ENCODE measurements at places on chromosomes 6 and 20.

DNA sequence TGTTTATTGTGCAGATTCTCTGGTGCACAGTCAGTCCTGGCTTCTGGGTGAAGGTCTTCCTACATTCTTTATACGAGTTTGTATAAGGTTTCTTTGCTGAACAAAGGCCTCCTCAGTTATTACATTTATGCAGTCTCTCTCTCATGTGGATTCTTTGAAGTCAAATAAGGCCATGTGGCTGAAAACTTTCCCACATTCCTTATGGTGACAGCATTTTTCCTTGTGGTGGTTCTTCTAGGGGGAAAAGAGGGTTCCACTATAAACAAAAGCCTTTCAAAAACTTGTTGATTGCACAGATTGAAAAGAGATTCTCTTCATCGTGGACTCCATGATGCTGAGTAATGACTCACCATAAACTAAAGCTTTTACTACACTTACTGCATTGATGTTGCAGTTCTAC lies 19.2 kb downstream of the ZSCAN12 start:
- DNase-seq, result no peak

GRCh38 chr6:2186516-2186915 lies 58.9 kb downstream of the GMDS start:
- DNase-seq, result no peak

GRCh38 chr6:132527791-132528190 lies 10.3 kb upstream of the TAAR9 start:
- DNase-seq, result no peak

GRCh38 chr6:41367700-41368099 lies 32.3 kb downstream of the NCR2 start:
- DNase-seq, result no peak

DNA sequence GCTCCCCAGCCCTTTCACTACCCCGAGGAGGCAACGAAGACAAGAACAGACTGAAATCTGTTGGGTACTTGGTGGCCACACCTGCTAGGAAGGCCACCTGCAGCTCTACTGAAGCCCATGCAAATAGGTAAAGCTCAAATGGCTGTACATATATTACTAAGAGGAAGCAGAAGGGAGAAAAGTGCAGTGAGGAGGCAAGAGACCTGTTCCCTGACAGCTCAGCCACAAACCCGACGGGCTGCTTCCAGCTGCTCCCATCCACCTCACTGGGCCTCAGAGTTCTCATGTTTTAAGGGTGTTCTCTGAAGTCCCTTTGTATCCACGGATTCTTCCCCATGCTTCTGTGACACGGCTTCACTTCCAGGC lies 24.6 kb downstream of the TRAM2 start:
- DNase-seq, result no peak

DNA sequence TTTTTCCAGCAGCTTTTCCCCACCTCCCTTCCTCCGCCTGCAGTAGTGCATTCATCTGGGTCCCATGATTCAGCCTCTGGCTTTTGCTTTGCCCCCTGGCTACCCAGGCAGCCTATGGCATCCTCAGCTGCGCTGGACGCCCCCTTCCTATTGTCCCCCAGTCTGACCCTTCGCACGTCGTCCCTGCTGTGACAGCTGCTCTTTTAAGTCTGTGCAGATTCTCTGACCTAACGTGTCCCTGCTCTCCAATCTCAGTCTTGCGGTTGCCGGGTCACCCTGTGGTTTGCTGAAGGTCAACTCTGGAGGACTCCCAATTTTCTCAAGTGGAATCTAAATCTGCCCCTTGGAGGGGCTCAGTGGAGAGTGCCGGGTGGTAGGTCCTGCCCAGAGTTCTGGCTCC lies 294.3 kb downstream of the CDC5L start:
- no peak for DNase-seq

DNA sequence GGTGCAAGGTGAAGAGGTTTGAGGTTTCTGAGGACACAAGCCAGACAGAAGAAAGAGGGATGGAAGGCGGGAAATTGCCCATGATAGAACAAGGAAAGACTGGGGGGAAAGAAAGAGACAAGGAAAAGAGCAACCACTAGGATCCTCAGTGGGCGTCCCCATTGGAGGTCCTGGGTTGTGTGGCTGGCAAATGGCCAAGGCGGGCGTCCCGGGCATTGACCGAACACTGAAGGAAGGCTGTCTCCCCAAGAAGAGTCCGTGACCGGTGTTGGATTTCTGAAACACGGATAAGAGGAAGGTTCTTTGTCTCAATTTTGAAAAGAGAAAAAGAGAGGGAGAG lies 746.6 kb upstream of the ADGRB3 start:
- DNase-seq, result no peak

- no peak for DNase-seq
Measured at GRCh38 chr20:49892260-49892659, 23.1 kb downstream of the SPATA2 start.

DNA sequence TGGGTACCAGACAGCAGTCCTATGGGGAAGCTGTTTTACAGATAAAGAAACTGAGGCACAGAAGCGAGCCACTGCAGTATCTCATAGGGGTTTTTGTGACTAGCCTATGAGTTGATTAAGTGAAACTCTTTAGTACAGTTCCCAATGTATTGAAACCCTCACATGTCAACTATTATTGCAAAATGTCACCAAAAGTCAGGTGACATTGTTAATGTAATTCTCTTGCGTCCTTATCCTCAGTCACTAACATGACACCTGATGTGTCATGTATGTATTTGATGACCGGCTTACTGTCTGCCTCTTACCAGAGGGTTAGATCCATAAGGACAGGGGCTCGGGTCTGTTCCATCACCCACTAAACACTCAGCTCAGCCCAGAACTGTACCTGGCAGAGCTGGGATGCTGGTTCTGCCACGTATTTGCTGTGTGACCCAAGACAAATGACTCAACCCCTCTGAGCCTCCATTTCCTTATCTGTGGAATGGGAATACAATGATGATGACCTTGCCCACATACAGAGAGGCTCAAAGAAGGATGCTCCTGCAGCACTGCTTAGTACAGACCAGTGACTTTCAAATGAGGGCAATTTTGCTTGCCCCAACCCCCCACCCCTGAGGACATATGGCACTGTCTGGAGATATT lies 32.9 kb downstream of the PREX1 start:
- DNase-seq, result no peak

- DNase-seq, result no peak
Measured at GRCh38 chr20:63565699-63566335, 8.2 kb downstream of the HELZ2 start.

DNA sequence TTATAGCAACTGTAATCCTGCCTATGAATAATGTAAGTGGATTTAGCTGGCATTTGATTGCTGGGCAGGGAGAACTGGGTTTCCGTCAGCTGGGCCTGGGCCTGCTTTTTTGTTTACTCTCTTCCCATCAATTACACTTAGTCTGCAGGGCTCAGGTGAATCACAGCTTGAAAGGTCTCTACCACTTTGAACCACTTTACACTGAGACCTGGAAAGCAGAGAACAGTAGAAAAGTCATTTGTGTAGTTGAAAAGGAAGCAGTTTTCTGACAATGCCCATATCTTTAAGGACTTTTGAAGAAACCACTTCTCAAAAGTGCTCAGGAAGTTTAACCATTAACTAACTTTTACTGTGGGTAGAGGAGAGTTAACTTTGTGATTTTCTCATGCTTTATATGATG lies 315.4 kb upstream of the SASH1 start:
- DNase-seq, result no peak

DNA sequence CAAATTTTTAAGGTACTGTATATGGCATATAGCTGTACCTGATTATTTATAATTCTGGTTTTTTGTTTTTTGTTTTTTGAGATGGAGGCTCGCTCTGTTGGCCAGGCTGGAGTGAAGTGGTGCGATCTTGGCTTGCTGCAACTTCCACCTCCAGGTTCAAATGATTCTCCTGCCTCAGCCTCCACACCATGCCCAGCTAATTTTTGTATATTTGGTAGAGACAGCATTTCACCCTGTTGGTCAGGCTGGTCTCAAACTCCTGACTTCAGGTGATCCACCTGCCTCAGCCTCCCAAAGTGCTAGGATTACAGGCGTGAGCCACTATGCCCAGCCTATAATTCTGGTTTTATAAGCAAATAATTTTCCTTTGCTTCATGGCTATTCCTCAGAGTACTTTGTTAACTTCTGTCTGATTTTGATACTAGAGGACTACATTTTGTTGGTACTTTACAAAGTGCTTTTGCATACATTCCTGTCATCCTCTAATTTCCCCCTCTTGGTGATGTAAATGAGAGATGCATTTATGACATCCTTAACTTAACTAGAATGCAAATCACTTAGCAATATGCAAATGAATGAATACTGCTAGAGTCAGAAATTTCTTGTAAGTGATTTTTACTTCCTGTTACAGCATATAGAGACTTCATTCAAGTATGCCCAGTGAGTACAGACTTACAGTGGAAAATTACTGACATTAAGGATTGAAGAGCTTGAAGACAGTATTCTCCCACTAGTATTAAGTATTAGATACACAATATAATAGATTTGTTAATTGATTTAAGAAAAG lies 35.7 kb upstream of the ARID1B start:
- no peak for DNase-seq

DNA sequence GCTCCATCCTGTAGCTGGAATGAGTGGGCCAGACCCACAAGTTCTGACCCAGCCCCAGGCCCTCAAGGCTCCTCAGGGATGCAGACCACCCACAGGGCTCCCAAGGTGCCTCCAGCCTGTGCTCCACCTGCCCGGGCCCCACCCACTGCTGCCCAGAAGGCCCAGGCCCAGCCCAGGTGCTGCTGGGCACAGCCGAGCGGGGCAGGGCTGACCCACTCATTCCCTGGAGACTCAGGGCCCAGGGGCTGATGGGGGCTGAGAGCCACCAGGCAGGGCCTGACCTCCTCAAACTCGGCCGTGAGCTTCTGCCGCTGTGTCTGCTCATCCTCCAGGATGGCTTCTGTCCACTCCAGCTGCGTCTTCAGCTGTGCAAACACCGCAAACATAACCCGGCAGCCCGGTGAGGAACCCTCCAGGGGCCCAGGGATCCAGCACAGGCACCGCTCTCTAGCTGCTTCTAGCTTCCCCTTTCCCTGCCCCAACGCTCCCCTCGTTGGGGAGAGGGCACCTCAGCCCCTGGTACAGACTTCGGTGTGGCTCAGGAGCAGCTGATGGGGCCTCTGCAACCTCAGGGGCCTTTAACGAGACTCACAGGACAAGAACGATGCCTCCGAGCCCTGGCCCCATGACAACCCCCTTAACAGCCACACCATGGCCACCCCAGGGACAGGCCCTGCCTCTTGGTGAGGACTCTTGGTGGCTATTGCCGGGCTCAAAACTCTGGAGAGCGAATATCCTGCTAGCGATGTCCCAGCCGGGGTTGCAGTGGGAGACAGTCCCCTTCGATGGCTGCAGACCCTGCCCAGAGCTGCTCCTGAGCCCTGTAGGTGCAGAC lies 46.0 kb downstream of the DSTN start:
- no peak for DNase-seq

- no peak for DNase-seq
Measured at GRCh38 chr6:139308286-139308916, 16.6 kb upstream of the TXLNB start.

GRCh38 chr6:255041-255750 lies 37.1 kb upstream of the DUSP22 start:
- DNase-seq, result no peak

- DNase-seq, result no peak
Measured at GRCh38 chr20:61185841-61186601, 66.0 kb upstream of the CDH4 start.

- DNase-seq, result no peak
Measured at GRCh38 chr6:43229803-43230620, 731 bp upstream of the DNPH1 start.

GRCh38 chr20:51854921-51855320 lies 52.6 kb upstream of the SALL4 start:
- no peak for DNase-seq

- DNase-seq, result no peak
Measured at GRCh38 chr20:58045579-58045978, 182.9 kb downstream of the ANKRD60 start.

GRCh38 chr6:32148289-32149091 lies 3.2 kb downstream of the PRRT1 start:
- no peak for DNase-seq

DNA sequence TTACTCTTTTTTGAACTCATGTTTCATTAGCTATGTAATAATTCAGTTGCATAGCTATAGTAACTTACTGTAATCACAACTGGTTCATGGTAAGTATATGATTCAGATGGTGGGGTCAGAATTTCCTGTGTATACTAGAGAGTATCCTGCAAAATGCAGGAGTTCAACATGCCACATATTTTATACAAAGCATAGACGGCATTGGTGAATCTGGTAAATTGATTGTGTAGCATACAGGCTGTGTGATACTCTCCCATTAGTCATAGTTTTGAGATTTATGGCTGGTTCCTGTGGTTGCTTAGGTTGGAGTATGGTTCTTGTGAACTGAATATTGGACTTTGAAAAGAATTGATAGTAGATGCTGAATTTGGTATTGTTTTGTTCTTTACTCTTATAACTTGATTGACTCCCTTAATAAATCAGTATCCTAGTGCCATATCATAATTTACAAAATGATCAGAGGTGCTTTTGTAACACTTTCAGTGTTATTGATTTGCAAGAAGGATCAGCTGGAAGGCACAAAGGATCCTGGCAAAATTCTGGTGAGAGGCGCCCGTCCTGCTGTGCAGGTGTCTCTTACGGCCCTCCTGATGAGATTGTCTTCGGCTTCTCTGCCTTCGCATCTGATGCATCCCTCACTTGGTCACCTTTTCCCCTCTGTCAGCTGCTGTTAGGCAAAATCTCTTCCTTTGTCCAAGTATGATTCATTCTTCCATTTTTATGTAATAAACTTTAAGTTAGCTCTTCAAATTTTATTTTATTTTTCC lies 22.6 kb downstream of the SNX9 start:
- DNase-seq, result no peak

DNA sequence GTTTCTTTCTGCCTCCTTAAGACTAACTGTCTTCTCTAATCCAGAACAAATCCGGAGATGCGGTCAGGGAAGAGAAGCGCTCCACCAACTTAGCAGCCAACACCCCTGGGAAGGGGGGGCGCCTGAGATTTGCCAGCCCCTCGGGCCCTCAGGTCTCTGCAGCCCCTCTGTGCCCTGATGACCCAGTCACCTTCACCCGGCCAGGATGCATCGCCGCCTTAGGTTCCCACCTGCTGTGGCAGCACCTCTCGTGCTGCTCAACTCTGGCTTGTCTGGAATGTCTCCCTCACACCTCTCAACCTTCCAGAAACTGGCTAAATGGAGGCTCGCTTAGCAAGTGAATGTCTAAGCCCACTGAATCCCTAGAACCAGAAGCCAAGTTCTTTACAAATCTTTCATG lies 28.0 kb upstream of the AAR2 start:
- DNase-seq, result no peak

DNA sequence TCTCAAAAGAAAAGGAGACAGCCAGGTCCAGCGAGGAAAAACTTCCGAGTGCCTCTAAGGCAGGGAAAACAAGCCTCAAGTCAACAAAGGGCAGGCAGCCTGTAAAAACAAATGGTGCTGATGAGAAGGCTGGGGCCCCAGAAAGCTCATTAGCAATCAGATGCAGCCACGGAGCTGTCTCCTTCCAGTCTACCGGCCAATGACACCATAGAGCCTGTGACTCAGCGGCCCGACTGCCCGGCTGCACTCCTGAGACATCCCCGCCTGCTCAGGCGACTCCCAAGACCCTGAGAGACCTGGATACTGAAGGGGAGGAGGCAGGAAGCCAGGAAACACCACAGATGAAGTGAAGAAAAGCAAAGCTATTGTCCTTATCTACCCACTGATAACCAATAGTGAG lies 120.1 kb upstream of the HDDC2 start:
- no peak for DNase-seq

GRCh38 chr6:152454003-152454402 lies 183.2 kb downstream of the SYNE1 start:
- no peak for DNase-seq

- no peak for DNase-seq
Measured at GRCh38 chr6:152146385-152146784, 338.9 kb downstream of the ESR1 start.

Data from esophagus squamous epithelium (tissue), 5 donors.